ENCODE measurements at places on chromosomes 16 and 17.

- DNase-seq, result no peak
These were observed 125.1 kb downstream of the PITPNC1 start for GRCh38 chr17:67502151-67502550.

DNA sequence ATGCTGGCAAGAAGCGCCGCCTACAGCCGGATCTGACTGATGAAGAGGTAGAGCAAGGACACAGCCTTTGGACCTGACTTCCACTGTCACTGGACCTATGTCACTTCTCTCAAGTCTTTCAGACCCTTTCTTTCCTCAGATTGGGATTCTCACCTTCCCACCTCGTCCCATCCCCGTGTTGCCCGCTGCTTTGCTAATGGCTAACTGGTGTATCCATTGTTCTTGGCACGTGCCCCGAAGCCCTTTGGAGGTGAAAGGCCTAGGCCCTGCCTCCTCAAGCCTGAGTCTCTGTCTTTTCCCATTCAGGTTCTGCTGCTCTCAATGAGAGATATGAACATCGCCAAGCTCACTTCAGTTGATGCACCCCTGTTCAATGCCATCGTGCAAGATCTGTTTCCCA is 53.3 kb upstream of the KDM6B start:
- no peak for DNase-seq

- DNase-seq, result no peak
These were observed 69.9 kb upstream of the MSI2 start for GRCh38 chr17:57186226-57187019.

DNA sequence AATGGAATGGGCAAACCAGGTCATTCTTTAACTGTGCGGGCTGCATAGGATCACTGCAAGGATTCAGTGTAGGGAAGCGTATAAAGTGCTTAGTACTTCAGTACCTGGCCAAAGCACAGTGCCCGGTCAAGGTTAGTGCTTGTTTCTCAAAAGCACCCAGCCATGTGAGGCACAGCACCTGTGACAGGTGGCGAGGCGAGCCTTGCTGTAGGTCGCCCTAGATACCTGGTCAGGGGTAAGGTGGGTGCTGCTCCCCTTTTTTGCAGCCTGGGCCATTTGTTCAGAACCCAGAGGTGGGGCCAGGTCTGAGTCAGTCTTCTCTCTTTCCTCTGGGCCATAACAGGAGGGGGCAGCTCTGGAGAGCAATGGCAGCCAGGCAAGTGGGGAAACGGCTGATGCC is 172.0 kb downstream of the IRF8 start:
- DNase-seq, result no peak

GRCh38 chr16:14225457-14225856 is 154.3 kb downstream of the MRTFB start:
- DNase-seq, result no peak

- no peak for DNase-seq
These were observed 167.3 kb upstream of the GSE1 start for GRCh38 chr16:85445779-85446222.

DNA sequence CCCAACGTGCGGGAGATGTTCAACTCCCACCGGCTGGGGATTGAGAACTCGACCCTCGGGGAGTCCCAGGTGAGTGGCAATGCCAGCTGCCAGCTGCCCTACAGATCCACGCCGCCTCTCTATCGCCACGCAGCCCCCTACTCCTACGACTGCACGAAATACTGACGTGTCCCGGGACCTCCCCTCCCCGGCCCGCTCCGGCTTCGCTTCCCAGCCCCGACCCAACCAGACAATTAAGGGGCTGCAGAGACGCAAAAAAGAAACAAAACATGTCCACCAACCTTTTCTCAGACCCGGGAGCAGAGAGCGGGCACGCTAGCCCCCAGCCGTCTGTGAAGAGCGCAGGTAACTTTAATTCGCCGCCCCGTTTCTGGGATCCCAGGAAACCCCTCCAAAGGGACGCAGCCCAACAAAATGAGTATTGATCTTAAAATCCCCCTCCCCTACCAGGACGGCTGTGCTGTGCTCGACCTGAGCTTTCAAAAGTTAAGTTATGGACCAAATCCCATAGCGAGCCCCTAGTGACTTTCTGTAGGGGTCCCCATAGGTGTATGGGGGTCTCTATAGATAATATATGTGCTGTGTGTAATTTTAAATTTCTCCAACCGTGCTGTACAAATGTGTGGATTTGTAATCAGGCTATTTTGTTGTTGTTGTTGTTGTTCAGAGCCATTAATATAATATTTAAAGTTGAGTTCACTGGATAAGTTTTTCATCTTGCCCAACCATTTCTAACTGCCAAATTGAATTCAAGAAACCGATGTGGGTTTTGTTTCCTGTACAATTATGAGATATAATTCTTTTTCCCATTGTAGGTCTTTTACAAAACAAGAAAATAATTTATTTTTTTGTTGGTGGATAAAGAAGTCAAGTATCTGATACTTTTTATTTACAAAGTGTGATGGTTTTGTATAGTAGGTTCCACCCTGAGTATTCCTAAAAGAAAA is 2.3 kb downstream of the FOXC2 start:
- DNase-seq, result no peak

GRCh38 chr17:74049167-74049966 is 154.1 kb upstream of the RPL38 start:
- no peak for DNase-seq

DNA sequence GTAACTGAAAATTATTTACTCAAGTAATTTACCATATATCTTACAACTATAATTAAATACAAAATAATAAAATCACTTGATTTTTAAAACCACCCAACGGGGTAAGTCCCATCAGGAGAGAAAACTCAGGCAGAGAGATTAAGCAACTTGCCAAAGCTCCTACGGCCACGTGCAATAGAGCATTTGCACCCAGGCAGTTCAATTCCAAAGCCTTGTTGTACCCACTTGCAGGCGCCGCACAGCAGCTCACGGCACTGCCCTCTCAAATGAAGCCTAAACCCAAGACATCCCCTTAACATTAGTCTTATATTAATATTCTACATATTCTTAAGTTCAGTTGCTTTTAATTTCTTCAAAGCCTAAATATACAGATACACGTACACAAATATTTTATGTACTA is 75.7 kb downstream of the SPAG9 start:
- DNase-seq, result no peak

DNA sequence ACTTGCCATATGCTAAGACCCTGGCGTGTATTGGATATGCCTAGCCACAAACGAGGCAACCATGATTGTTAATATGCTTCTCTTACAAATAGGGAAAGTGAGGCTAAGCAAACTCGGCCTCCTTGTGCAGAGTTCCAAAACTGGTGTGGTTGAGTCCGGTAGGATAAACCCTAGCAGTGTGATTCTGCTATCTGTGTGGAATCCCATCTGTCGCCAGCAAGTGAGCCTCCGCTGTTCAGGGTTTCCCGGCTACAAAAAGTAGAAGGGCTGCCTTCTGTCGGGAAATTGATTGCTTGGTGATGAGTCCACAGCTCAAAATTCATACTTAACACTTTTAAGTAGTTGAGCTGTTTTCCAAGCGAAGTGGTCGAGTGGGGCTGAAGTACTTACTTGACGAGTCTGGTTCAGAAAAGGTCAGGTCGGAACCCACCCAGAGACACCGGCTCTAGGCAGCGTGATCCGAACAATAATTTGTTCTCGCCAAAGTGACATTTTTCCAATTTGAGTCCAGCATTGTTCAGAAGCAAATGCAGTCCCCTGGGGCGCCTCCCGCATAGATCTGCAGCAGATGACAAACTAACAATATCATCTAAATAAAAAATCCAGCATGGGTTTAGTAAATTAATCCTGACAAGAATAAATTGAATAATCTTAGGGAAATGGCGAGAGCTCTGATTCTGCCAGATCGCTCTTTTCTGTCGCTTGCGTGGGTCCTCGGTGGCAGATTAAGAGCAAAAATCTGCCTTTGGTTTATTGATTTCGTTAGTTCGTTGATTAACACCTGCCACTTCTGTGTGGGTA is 686.7 kb upstream of the RBFOX1 start:
- no peak for DNase-seq

DNA sequence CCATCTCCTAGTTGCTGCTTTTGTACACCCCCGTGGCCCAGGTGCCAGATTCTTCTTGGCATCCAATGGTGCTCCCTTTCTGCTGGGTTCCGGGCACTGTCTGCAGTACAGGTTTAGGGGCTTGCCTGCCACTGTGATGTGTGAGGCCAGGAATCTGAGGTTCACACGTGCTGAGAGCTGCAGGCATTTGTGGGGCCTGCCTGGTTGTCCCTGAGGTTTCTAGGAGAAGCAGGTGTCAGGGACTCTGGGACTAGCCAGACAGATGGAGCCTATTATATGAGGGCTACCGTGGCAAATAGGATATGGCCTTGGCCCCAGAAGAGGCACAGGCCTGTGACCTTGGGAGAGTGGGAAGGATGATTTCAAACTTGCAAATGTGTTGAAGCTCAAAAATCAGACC is 29.3 kb downstream of the NDEL1 start:
- DNase-seq, result no peak

DNA sequence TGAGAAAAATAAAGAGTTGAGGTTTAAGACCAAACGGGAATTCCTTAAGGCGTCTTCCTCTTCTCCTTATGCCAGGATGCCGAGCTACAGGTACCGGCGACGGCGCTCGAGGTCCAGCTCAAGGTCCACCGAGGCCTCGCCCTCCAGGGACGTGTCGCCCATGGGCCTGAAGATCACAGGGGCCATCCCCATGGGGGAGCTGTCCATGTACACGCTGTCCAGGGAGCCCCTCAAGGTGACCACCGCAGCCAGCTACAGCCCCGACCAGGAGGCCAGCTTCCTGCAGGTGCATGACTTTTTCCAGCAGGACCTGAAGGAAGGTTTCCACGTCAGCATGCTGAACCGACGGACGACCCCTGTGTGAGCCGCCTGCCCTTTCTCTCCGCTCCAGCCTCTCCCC is 13.7 kb upstream of the CACNG1 start:
- no peak for DNase-seq

GRCh38 chr17:76700270-76700616 is 10.5 kb downstream of the MXRA7 start:
- no peak for DNase-seq

Measured in stimulated activated CD4-positive, alpha-beta T cell treated with anti-CD3 and anti-CD28 coated beads, Interleukin-15, amount 100 ng/mL, for 1 hour (primary cell).